ENCODE measurements at places on chromosomes 16 and 17. TPM values are rescaled to one million over a fixed set of nuclear protein-coding genes. Genes with fewer than 3 reads are reported as not detected.

Gene GRAPL
- not detected for total RNA-seq

Gene MARCHF10
- 1.4 TPM for total RNA-seq

Gene UBTF
- total RNA-seq, result 43.4 TPM

GRCh38 chr16:57690782-57691471 lies 3.7 kb upstream of the DRC7 start:
- no peak overlapping the region for H3K4me3 ChIP-seq
- peak; percentile 36 for DNase-seq
- no peaks in the 10 kb centered on the region for H3K4me1 ChIP-seq

DNA sequence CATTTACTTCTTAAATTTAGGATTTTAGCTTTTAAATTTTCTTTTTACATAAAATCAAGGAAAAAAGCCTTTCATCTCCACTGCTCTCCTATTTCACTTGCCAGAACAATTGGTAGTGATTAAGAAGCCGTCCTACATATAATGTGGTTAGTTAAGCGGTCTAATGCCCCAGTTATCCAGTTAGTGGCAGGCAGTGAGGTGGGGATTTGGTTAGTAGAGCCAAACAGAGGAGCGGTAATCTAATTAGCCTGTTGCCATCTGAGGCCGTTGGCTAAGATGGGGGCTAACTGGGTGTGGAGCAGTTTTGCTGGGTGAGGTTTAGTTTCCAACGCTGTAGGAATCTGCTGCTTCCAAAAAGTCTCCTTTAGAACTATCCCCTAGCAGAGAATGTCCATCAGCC lies 22.4 kb downstream of the SNX11 start:
- peaks cover 21% of the 10 kb centered on the region for H3K36me3 ChIP-seq
- H3K4me3 ChIP-seq, result no peak overlapping the region
- H3K27me3 ChIP-seq, result no peaks in the 10 kb centered on the region
- no peaks in the 10 kb centered on the region for H3K4me1 ChIP-seq
- no peak overlapping the region for H3K27ac ChIP-seq
- no peak for DNase-seq

Gene CHST4
- not detected for total RNA-seq

DNA sequence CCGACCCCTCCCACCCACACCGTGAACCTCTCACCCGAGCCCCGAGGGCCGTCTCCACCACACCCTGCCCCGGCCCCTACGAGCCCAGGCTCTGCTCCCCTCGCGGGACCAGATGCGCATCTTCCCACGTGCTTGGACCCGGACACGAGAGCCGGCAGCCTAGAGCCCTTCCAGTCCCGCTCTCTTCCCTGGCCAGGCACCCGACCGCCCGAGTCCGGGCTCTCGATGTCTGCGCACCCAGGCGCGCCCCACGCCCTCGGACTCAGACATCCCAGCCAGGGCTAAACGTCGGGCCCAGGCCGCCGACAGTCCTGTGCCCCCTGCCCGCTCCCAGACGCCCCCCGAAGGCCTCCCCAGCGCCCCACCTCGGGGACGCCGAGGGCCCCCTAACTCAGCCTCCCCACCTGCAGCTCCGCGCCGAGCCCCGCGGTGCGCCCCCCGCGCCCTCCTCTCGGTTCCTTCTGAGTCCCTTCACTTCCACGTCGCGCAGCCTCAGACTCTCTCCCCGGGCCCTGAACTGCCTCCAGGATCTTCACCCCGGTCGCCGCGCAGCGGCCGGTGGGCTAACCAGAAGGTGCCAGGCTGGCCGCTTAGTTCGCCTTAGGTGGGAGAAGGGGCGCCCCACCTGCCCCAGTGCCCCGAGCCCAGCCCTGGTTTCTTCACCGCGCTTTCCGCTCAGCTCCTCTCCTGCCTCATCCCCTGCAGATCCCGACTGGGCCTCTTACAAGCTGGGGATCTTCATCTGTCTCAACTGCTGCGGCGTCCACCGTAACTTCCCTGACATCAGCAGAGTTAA lies 688 bp downstream of the ADAP2 start:
- peaks cover 15% of the 10 kb centered on the region for H3K4me1 ChIP-seq
- H3K27ac ChIP-seq, result peak overlapping the region; percentile 45
- peaks cover 10% of the 10 kb centered on the region for H3K27me3 ChIP-seq
- no peaks in the 10 kb centered on the region for H3K36me3 ChIP-seq
- H3K4me3 ChIP-seq, result peak overlapping the region; percentile 46

DNA sequence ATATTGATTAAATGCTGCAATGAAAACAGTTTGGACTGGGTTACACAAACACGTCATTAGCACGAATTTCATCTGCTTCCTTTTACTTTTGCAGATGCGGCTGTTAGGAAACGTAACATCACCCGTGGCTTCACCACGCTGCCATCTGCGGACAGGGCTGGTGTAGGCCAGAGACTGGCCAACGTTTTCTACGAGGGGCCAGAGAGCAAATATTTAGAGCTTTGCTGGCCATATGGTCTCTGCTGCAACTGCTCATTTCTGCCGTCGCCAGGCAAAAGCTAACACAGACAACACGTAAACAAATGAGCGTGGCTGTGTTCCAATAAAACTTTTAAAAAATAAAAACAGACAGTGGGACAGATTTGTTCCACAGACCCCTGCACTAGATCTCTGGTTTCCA lies 96.6 kb downstream of the ENGASE start:
- no peaks in the 10 kb centered on the region for H3K4me1 ChIP-seq
- no peak for DNase-seq
- no peaks in the 10 kb centered on the region for H3K27me3 ChIP-seq
- H3K4me3 ChIP-seq, result no peak overlapping the region
- no peak overlapping the region for H3K27ac ChIP-seq
- no peaks in the 10 kb centered on the region for H3K36me3 ChIP-seq

GRCh38 chr17:29591146-29591736 lies 1.7 kb upstream of the ANKRD13B start:
- peak; percentile 86 for DNase-seq
- peaks cover 66% of the 10 kb centered on the region for H3K4me1 ChIP-seq
- H3K27ac ChIP-seq, result peak overlapping the region; percentile 92
- H3K36me3 ChIP-seq, result no peaks in the 10 kb centered on the region
- H3K27me3 ChIP-seq, result no peaks in the 10 kb centered on the region

- no peak overlapping the region for H3K4me3 ChIP-seq
- H3K36me3 ChIP-seq, result no peaks in the 10 kb centered on the region
- DNase-seq, result no peak
- no peaks in the 10 kb centered on the region for H3K27me3 ChIP-seq
- H3K4me1 ChIP-seq, result no peaks in the 10 kb centered on the region
Measured at GRCh38 chr16:50161950-50162349, 8.8 kb downstream of the TENT4B start.

GRCh38 chr16:55955424-55955823 lies 80.3 kb upstream of the CES5A start:
- H3K4me3 ChIP-seq, result no peak overlapping the region
- no peak overlapping the region for H3K27ac ChIP-seq
- no peak for DNase-seq
- H3K27me3 ChIP-seq, result no peaks in the 10 kb centered on the region
- no peaks in the 10 kb centered on the region for H3K36me3 ChIP-seq

DNA sequence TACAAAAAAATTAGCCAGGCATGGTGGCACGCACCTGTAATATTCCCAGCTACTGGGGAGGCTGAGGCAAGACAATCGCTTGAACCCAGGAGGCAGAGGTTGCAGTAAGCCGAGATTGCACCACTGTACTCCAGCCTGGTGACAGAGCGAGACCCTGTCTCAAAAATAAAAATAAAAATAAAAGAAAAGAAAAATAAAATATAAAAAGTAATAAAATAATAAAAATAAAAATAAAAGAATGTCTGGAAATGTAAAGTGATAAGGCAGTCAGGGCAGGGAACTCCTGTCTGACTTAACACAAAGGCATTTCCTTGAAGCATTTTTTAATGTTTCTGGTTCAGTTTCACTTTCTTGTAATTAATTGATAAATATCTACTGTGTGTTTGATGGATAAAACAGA lies 34.7 kb upstream of the DNAJA2 start:
- no peaks in the 10 kb centered on the region for H3K36me3 ChIP-seq
- no peak overlapping the region for H3K27ac ChIP-seq
- H3K4me3 ChIP-seq, result no peak overlapping the region
- H3K4me1 ChIP-seq, result no peaks in the 10 kb centered on the region

DNA sequence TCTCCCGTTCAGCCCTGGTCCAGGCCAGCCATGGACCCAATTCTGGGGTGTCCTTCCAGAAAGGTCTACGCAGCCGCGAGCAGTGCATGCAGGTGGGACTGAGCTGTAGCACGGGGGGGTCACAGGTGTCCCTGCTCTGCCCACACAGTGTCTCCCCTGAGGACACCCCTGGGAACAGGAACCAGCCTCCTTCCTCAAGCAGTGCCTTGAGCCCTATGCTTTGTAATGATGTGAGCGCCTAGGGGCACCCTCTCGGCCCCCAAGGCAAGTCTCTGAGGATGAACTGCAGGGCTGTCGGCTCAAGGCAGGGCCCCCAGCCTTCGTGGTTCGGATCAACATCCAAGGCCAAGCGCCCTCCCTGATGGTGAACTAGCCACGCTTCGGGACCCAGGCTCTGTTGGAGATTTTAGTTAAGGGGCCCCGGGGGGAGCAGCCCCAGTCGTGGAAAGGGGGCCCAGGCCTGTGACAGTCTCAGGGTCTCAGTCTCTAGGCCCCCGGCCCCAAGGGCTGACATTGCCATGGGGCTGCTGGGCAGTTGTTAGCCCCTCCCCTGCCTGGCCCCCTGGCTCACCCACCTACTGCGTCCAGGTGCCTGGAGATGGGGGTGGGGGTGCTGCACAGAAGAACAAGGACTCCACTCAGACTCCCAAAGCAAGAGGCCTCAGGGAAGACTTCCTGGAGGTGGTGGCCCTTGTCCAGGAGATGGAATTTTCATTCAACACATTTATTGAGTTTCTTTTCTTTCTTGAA lies 2.3 kb downstream of the IL17C start:
- no peaks in the 10 kb centered on the region for H3K4me1 ChIP-seq
- no peak for DNase-seq
- H3K27ac ChIP-seq, result no peak overlapping the region
- H3K27me3 ChIP-seq, result peaks cover 40% of the 10 kb centered on the region
- H3K4me3 ChIP-seq, result no peak overlapping the region

GRCh38 chr16:78562111-78562510 lies 462.7 kb downstream of the WWOX start:
- H3K4me3 ChIP-seq, result no peak overlapping the region
- no peaks in the 10 kb centered on the region for H3K4me1 ChIP-seq
- DNase-seq, result no peak

DNA sequence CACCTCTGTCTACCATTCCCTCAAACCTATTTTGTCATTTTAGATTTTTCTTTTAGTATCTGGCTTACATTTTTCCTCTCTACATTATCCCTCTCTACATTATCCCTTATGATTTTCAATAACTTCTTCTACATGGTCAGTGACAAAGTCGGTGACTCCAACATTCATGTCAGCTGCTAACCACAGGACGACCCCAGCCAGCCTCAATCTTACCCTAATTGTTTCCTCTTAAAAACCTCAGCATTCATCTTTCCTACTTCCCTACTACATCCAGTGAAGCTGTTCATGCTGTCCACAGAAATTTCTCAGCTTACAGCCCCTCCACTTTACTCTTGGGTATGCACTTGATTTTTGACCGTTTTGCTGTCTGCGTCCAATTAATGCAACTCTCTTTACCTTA lies 8.3 kb downstream of the MYH10 start:
- H3K4me3 ChIP-seq, result no peak overlapping the region
- DNase-seq, result no peak
- H3K36me3 ChIP-seq, result no peaks in the 10 kb centered on the region
- no peaks in the 10 kb centered on the region for H3K4me1 ChIP-seq

DNA sequence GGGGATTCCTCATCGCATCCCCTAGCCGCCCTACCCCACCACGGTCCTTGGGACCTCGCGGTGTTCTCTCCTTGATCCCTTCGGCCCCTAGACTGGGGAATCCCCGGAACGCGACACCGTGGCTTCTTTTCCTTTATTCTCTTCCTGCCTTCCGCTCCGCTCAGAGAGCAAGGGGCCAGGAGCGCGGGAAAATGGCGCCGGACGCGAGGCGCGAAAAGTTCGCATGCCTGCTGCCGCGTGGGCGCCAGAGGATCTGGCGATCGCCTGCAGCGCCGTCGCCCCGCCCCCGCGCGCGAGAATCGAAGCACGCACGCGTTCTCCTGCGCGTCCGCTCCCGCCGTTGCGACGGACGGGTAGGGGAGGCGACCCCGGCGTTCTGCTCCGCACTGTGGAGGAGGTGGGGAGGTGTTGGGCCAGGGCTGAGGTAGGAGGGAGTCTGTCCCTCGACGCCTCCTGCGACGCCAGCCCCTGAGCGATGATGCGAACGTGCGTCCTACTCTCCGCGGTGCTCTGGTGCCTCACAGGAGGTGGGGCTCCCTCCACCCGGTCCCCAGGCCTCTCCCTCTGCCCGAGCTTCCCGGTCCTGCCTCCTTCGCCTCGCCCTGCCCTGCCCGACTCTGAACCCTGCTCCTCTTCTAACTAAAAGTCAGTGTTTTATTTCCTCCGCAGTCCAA lies at the start of gene ZPBP2:
Gene ZPBP2 (plus strand): TSS at position 323 of the 674 bp plus-strand sequence. CDS start 153 bp downstream, at position 476.
- no peaks in the 10 kb centered on the region for H3K36me3 ChIP-seq
- H3K27ac ChIP-seq, result no peak within 1 kb of the TSS
- no peak within 1 kb of the TSS for H3K4me3 ChIP-seq
- no peak for DNase-seq
- H3K4me1 ChIP-seq, result peaks cover 7% of the 10 kb centered on the region
- peaks cover 42% of the 10 kb centered on the region for H3K27me3 ChIP-seq

DNA sequence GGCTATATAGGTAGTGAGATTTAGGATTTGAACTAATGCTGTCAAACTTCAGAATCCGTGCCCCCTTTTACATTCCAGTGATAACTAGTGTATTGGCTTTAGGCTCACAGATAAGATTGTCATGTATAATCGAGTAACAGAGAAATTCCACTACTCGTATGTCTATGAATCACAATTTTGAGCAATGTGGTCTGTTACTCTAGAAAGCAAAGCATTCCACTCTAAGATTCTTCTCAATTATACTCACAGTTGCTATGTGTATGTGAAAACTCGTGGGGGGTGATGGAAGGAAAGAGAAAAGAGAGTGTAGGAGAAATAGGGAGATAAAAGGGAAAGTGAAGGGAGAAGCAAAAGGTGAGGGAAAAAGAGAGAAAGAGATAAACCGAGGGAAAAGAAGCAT lies 1175.1 kb upstream of the GOT2 start:
- no peaks in the 10 kb centered on the region for H3K36me3 ChIP-seq
- H3K4me1 ChIP-seq, result no peaks in the 10 kb centered on the region
- no peak for DNase-seq
- no peak overlapping the region for H3K27ac ChIP-seq
- no peaks in the 10 kb centered on the region for H3K27me3 ChIP-seq

DNA sequence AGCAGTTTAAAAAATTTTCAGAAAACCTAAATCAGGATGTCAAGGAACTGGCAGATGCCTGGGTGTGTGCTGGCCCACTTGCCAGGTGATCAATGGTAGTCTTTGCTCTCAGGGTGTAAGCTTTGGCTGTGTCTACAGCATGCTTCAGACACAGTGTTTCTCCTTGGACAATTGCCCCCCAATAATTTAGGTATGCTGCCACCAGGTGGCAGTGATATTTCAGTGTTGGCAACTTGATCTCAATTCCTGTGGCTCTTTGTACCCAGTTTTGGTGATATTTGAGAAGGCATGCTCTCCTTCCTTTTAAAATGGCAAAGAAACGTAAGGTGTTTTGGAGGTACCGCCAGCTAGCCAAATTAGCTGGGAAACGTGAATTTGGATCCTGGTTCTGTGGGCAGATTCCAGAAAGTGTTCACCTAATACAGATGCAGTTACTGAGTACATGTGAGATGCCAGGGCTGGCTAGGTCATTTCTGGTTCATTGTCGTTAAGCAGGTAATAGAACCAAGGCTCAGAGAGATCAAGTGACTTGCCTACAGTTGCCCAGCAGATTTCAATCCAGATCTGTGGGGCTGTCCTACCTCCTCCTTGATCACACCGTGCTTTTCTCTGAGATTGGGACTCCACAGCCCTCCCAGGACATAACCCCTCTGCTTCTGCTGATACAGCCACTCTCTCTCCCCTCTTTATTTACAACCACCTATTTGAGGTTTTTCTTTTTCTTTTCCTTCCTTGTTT lies 155.6 kb upstream of the PLCG2 start:
- peaks cover 20% of the 10 kb centered on the region for H3K4me1 ChIP-seq
- H3K36me3 ChIP-seq, result no peaks in the 10 kb centered on the region
- no peak overlapping the region for H3K27ac ChIP-seq
- H3K4me3 ChIP-seq, result no peak overlapping the region
- no peaks in the 10 kb centered on the region for H3K27me3 ChIP-seq
